Heart left ventricle (tissue), 16 donors: ENCODE measurements at places on chromosomes 11 and 22. TPM values are rescaled to one million over a fixed set of nuclear protein-coding genes. Genes with fewer than 3 reads are reported as not detected.

GRCh38 chr11:14269692-14270573 lies 89.0 kb downstream of the RRAS2 start:
- no peaks in the 10 kb centered on the region for H3K27me3 ChIP-seq
- no peaks in the 10 kb centered on the region for H3K4me1 ChIP-seq
- H3K4me3 ChIP-seq: no peak overlapping the region
- H3K36me3 ChIP-seq: no peaks in the 10 kb centered on the region

- H3K4me3 ChIP-seq: no peak overlapping the region
- DNase-seq: peak; percentile 29
- H3K27me3 ChIP-seq: no peaks in the 10 kb centered on the region
- H3K4me1 ChIP-seq: no peaks in the 10 kb centered on the region
- no peak overlapping the region for H3K27ac ChIP-seq
Observed at GRCh38 chr11:129224538-129224937, 32.4 kb upstream of the ARHGAP32 start.

DNA sequence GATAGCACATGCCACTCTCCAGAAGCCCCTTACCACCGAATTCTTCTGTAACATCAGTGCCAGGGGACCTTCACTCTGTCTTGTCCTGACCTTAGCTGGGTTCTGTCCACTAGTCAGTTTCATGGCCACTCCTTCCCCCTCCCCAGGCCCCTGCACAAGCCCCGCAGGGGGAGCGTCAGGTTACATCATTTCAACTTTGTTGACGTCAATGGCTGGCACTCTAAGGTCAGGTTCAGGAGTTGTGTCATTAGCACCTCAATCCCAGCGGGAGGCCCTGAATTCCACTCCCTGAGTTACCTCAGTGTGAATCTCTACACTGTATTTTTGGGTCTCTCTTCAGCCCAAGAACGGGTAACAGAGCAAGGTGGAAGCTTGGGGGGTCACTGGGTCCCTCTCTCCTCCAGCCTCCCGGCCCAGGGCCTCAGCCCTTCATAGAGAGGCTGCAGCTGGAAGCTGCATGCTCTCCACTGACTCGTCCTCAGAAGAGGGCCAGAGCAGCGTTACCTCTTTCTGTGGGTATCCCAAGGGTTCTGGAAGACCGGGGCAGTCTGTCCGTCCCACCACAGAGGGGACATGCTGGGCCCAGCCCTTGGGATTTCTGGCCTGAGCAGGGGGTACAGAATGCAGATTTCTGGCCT lies 10.3 kb downstream of the USH1C start:
- peaks cover 2% of the 10 kb centered on the region for H3K4me1 ChIP-seq
- H3K4me3 ChIP-seq: no peak overlapping the region
- no peak for DNase-seq
- H3K27ac ChIP-seq: no peak overlapping the region
- H3K36me3 ChIP-seq: no peaks in the 10 kb centered on the region

DNA sequence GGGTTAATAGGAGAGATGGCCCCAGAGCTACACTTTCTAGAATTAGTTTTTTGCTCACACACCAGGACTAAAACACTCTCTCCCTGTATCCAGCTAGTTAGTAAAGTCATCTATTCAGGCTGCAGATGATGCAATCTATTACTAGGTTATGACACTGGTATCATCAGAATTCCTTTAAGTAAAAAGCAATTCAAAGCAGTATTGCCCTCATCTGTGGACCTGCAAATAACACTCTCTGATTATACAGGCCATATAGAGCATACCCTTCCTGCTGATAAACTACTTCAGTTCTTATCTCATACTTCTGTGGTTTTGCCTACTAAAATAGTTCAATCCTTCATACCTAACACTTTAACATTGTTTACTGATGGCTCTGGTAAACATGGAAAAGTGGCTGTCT lies 13.5 kb upstream of the MTMR2 start:
- DNase-seq: no peak
- no peaks in the 10 kb centered on the region for H3K36me3 ChIP-seq
- no peaks in the 10 kb centered on the region for H3K27me3 ChIP-seq
- H3K4me1 ChIP-seq: no peaks in the 10 kb centered on the region
- no peak overlapping the region for H3K27ac ChIP-seq

Gene SAA4
- total RNA-seq: not detected

DNA sequence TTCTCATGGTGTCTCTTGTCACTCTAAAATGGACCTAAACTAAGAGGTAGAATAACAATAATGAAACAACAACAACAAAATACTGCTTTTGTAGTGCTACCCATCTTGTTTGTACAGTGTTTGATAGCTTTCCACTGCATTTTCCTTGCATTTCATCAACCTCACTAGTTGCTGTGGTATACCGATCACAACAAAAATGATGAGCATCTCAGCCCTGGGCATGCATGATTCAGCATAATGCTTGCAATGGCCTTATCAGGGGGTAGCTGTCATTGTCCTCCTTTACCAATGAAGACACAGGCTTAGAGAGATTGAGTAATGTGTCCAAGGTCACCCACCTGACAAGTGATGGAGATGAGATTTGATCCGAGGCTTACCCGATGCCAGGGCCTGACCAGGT lies 682.5 kb downstream of the NTM start:
- no peak for DNase-seq
- no peaks in the 10 kb centered on the region for H3K4me1 ChIP-seq
- no peaks in the 10 kb centered on the region for H3K36me3 ChIP-seq
- no peak overlapping the region for H3K27ac ChIP-seq
- H3K27me3 ChIP-seq: no peaks in the 10 kb centered on the region
- H3K4me3 ChIP-seq: no peak overlapping the region

DNA sequence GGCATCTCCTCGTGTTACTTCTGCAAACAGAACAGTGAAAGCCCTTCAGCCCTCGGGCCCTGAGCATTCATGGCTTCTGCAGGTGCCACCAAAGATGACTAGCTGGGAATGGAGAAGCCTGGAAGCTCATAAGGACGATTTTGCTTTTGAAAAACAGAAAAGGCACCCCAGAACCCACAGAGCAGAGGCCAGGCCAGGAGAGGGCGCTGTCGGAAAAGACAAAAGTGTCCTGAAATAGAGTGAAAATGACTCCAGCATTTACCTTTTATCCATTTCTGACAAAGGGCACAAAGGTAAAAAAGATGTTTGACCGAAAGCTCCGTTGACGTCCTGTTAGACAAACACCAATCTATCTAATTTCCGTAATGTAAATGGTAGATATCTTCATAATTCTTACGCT lies 37.6 kb downstream of the ZNF195 start:
- no peaks in the 10 kb centered on the region for H3K4me1 ChIP-seq
- no peak overlapping the region for H3K4me3 ChIP-seq
- DNase-seq: no peak
- no peak overlapping the region for H3K27ac ChIP-seq
- H3K36me3 ChIP-seq: no peaks in the 10 kb centered on the region

GRCh38 chr11:96179905-96180304 lies 163.1 kb downstream of the MAML2 start:
- no peaks in the 10 kb centered on the region for H3K4me1 ChIP-seq
- H3K27me3 ChIP-seq: no peaks in the 10 kb centered on the region
- H3K36me3 ChIP-seq: no peaks in the 10 kb centered on the region
- no peak overlapping the region for H3K4me3 ChIP-seq

GRCh38 chr22:24181088-24181995 lies at the start of gene SUSD2:
Gene SUSD2, plus strand, starts transcription at chr22:24181487. Its CDS starts 33 bp downstream, at chr22:24181520.
- DNase-seq: peak; percentile 81
- H3K36me3 ChIP-seq: peaks cover 4% of the 10 kb centered on the region
- no peaks in the 10 kb centered on the region for H3K27me3 ChIP-seq
- peak within 1 kb of the TSS; percentile 30 for H3K4me3 ChIP-seq
- peaks cover 51% of the 10 kb centered on the region for H3K4me1 ChIP-seq

DNA sequence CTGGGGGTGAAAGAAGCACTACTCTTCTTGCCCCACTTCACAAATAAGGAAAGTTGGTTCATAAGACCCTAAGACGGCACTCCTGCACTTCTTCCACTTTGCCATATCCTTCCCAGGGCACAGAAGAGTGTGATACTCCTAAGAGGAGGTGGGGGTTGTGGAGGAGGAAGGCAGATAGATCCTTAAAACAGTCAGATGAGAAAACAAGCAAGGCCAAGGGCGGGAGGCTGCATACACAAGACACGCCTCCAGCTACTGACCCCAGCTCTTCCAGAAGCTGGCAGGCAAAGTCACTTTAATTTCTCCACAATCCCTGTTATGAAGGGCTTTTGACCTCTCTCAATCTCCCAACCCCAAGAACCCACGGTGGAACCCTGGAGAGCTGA lies 1.6 kb upstream of the CHRM4 start:
- peaks cover 45% of the 10 kb centered on the region for H3K4me1 ChIP-seq
- H3K27me3 ChIP-seq: peaks cover 44% of the 10 kb centered on the region
- H3K27ac ChIP-seq: no peak overlapping the region
- H3K36me3 ChIP-seq: peaks cover 20% of the 10 kb centered on the region
- no peak overlapping the region for H3K4me3 ChIP-seq

Gene APOA5
- total RNA-seq: not detected

Gene GRAP2
- 1.5 TPM for total RNA-seq

Gene NTM
- 1.1 TPM for total RNA-seq

DNA sequence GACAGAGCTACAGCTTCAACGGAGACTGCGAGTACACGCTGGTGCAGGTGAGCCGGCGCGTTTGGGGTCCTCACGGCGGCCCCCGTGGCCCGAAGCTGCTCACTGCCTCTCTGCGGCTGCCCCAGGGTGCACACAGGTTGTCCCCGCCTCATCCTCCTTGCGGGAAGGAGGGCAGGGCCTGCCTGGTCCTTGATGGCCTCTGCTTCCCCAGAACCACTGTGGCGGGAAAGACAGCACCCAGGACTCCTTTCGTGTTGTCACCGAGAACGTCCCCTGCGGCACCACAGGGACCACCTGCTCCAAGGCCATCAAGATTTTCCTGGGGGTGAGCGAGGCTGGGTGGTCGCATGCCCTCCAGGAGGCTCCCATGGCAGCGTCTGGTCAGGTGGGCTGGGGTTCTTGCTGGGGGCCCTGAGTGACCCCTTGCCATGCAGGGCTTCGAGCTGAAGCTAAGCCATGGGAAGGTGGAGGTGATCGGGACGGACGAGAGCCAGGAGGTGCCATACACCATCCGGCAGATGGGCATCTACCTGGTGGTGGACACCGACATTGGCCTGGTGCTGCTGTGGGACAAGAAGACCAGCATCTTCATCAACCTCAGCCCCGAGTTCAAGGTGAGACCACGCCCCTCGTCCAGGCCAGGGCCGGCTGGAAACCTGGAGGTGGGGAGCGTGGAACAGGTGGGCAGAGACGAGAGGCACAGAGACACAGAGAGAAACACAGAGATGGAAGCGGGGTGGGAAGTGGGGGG lies 19.4 kb downstream of the MUC5AC start:
- no peaks in the 10 kb centered on the region for H3K27me3 ChIP-seq
- DNase-seq: peak; percentile 6
- H3K36me3 ChIP-seq: no peaks in the 10 kb centered on the region
- no peak overlapping the region for H3K4me3 ChIP-seq
- H3K4me1 ChIP-seq: no peaks in the 10 kb centered on the region
- H3K27ac ChIP-seq: no peak overlapping the region

Gene POLA2
- total RNA-seq: 4.2 TPM

DNA sequence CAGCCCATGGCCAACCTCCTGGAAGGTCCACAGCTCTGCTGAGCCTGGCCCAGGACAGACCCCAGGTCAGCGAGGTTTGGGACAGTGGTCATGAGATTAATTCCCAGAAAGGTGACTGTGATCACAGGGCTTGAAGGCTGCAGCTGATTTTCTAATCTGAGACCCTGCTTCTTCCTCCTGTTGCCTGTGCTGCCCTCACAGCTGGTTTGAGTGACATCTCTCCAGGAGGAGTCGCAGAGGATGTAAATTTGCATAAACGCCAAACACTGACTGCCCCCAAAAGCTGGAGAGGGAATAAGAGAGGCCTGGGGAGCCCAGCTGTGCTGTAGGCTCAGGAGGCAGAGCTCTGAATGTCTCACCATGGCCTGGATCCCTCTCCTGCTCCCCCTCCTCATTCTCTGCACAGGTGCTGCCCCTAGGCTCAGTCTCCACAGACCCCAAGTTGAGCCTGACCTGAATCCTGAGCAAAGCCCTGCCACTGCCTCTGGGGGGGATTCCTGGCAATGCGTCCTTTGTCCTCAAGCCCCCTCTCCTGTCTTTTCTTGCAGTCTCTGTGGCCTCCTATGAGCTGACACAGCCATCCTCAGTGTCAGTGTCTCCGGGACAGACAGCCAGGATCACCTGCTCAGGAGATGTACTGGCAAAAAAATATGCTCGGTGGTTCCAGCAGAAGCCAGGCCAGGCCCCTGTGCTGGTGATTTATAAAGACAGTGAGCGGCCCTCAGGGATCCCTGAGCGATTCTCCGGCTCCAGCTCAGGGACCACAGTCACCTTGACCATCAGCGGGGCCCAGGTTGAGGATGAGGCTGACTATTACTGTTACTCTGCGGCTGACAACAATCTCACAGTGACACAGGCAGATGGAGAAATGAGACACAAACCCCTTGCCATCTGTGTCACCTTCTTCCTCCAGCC lies 23.8 kb downstream of the GGTLC2 start:
- DNase-seq: no peak
- no peaks in the 10 kb centered on the region for H3K36me3 ChIP-seq
- H3K27ac ChIP-seq: no peak overlapping the region
- no peak overlapping the region for H3K4me3 ChIP-seq
- H3K4me1 ChIP-seq: no peaks in the 10 kb centered on the region

- peaks cover 8% of the 10 kb centered on the region for H3K4me1 ChIP-seq
- H3K4me3 ChIP-seq: peak overlapping the region; percentile 34
- peak; percentile 61 for DNase-seq
- H3K27me3 ChIP-seq: no peaks in the 10 kb centered on the region
- H3K36me3 ChIP-seq: no peaks in the 10 kb centered on the region
- H3K27ac ChIP-seq: peak overlapping the region; percentile 90
Observed at GRCh38 chr11:68128682-68129327, 7.6 kb upstream of the CHKA start.

DNA sequence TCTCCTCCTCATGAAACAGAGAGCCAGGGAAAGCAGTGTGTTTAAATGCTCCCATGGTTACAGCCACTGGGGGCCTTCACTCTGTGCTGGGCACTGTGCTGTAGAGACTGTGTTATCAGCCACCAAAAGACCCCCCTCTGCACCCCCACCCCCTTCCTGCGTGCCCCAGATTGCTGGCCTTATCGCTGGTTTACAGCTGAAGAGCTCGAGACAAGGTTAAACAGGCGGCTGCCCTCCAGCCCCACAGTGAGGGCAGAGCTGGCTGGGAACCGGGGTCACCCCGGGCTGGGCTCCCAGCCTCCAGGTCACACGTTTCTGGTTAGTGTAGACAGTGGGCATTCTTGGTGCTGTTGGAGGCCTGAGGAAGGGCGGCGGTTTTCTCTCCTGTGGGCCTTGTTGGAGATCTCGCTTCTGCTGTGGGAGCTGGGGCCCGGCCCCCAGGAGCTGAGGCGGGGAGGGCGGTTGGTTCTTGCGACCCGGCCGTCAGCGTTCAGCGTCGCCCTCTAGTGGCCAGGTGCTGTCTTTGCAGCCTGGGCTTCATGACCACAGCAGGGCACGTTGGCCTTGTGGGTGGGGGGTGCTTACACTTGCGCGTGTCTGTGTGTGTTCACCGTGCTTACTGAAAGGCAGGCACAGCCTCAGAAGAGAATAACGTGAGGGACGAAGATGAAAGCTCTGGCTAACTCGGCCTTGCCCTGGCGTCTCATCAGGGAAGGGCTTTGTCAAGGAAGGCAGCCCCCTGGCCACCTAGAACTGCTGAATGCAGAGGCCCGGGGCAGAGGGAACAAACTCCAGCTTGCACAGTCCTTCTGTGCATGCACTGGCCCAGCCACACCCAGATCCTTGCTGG lies 40.8 kb downstream of the TBC1D22A start:
- DNase-seq: no peak
- H3K27me3 ChIP-seq: no peaks in the 10 kb centered on the region
- no peak overlapping the region for H3K27ac ChIP-seq
- peaks cover 12% of the 10 kb centered on the region for H3K4me1 ChIP-seq
